ENCODE measurements at places on chromosomes 4 and X.

DNA sequence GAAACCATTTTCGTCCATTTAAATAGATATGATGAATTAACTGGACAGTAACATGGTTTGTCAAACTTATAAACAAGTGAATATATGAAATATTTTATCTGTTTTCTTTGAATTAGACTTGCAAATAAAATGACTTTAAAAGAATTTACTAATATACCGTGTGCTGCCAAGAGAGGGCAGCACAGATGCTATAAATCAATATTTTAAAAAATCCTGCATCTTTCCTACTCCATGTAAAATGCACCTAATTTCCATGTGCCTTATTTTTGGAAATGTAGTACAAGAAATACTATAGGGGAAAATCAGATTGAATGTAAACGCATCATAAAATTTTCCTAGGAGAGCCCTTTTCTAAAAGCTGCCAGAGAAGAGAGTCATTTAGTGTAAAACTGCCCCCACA is 62.2 kb downstream of the PRKX start:
- DNase-seq, result peak; percentile 3

DNA sequence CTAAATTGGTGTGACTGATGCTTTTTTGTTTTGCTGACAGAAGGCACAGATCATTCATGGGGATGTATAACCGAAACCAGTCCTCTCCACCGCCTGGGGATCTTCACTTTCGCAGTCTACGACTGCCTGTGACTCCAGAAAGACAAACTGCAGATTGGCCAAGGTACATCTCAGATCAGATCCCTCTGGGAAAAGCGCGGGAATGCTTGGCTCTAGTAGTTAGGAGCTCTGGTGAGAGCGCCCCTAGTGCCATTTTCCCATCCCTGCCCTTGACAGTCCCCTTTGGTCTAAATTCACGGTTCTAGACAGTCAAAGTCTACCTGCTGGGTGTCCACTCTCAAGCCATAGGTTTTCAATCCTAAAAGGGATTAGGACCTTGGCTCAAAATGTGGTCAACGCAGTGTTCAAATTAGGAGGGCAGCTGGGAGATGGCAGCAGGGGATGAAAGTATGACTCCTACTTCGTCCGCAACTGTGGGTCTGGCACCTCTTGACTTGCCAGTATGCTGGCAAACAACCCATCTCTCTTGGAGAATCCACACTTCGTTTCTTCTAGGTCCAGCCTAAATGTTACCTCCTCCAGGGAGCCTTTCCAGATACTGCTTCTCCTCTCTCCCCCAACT is 6.9 kb upstream of the HAND2 start:
- no peak for DNase-seq

DNA sequence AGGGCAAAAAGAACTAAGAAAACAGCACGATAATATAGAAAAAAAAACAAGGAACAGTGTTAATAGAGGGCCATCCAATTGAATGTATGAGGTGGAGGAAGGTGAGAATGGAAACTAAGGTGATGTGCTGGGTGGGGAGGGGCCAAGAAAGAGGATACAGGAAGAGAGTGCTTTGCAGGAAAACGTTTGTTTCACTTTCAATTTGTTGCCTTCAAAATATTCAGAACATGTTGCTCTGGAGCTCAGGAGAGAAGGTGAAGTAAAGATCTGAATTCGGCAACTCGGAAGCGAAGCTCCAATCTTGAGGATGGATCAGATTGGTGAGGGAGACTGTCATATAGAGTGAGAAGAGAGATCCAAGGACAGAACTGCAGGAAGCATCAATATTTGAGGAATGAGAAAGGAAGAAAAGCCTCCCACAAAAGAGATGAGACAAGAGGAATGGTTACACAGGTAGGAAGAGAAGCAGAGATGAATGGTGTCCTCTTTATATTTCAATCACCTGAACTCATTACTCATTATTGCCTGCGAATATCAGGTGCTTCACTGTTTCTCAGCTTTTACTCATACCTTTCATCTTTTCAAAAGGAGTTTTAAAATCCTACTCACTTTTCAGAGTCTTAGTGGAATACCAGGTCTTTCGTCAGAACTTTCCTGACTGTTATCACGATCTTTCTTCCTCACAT is 14.7 kb upstream of the SEC24D start:
- no peak for DNase-seq

- no peak for DNase-seq
Measured at GRCh38 chr4:140096921-140097320, 57.1 kb downstream of the MAML3 start.

DNA sequence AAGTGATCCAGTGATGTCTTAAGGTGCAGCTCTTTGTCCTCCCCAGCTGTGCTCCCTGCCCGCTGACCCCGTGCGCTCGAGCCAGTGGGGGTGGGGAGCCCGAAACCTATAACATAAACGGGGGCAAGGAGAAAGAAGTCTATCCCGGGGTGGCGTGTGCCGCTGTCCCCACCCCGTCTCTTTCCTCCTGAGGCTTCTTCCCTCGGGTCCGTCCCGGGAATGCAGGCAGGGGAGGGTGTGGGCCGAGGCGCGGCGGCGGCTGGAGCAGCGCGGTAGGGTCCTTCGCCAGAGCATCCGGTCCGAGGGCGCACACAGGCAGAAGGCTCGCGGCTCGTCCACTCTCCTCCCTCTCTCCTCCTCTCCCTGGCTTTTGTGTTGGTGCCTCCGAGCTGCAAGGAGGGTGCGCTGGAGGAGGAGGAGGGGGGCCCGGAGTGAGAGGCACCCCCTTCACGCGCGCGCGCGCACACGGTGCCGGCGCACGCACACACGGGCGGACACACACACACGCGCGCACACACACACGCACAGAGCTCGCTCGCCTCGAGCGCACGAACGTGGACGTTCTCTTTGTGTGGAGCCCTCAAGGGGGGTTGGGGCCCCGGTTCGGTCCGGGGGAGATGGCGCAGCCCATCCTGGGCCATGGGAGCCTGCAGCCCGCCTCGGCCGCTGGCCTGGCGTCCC is at the start of gene RAB33A:
RAB33A (plus strand) TSS at position 517 of the 681 bp plus-strand sequence; CDS start at position 618, 101 bp downstream.
- no peak for DNase-seq

- DNase-seq, result no peak
Measured at GRCh38 chrX:2958199-2958598, 29.1 kb upstream of the ARSD start.

- no peak for DNase-seq
Measured at GRCh38 chr4:96136056-96136455, 296.2 kb downstream of the PDHA2 start.

- DNase-seq, result no peak
Measured at GRCh38 chr4:108828620-108829019, 65.8 kb upstream of the ETNPPL start.

GRCh38 chr4:30916337-30917274 is 196.4 kb downstream of the PCDH7 start:
- DNase-seq, result no peak

GRCh38 chr4:88735564-88735963 is 37.9 kb upstream of the NAP1L5 start:
- DNase-seq, result no peak

DNA sequence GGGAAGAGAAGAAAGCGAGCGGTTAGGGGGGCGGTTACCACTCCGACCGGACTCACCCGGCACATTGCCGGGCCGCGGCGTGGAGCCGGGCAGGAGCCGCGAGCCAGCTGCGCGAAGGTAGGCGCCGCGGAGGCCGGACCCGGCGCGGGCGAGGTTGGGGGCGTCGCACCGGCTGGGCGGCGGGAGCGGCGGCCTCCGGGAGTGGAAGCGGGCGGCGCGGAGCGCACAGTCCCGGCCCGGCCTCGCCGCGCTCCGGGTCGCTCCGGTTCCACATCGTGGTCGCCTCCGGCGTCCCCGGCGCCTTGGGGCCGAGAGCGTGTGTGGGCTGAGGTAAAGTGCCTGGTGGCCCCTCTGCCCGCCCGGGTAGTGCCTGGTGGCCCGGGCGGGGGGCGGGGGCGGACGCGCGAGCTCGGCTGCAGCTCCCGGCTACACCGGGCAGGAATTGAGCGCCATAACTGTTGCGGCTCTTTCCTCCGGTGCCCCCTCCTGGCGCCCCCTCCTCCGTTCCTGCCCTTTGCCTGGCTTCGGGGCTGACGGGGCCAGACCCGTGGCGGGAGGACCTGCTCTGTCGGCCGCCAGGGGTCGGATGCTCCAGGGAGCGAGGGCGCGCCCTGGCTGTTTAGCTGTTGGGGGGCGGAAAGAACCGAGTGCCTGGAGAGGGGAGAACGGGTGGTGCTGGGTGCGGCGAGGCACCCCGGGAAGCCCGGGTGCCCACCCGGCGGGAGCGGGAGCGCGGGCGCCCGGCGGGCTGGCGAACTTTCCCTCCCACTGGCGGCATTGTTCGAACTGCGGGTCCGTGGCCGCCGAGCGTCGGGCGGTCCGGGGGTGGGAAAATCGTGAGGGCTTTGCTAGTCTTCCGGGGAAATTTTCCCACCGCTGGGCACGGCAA is 626 bp downstream of the JADE3 start:
- DNase-seq, result no peak

- DNase-seq, result no peak
Measured at GRCh38 chr4:11720292-11720691, 291.6 kb upstream of the HS3ST1 start.

GRCh38 chr4:153472122-153473037 is 6.2 kb downstream of the TMEM131L start:
- no peak for DNase-seq

DNA sequence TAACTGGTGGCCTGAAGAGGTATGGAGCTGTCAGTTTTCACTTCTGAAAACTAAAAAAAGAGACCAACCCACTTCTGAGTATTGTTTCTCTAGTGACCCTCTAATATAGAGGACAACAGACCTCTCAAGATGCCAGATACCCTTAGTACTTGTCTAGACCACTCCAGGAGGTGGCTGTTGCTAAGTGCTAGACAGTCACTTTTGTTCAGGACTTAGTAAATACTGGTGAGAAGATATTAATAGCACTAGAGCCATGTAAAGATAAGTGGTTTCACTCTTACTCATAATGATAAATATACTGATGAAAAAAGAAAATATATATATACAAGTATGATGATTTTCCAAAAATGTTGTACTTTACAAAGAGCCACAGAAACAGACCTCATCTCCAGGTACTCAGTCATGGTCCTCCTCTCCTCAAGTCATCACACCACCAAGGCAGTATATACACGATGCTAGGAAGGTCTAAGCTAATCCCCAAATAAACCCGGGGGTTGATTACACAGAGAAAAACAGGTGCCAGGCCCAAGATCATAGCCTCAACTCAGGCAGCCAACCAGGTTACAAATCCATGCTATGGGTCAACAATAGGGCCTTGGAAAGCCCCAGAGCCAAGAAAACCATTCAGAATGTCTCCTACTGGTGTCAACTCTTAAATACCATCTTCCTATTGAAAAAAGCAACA is 66.9 kb downstream of the ARHGEF9 start:
- no peak for DNase-seq

GRCh38 chrX:139091066-139091465 is 379.5 kb upstream of the FGF13 start:
- DNase-seq, result no peak

DNA sequence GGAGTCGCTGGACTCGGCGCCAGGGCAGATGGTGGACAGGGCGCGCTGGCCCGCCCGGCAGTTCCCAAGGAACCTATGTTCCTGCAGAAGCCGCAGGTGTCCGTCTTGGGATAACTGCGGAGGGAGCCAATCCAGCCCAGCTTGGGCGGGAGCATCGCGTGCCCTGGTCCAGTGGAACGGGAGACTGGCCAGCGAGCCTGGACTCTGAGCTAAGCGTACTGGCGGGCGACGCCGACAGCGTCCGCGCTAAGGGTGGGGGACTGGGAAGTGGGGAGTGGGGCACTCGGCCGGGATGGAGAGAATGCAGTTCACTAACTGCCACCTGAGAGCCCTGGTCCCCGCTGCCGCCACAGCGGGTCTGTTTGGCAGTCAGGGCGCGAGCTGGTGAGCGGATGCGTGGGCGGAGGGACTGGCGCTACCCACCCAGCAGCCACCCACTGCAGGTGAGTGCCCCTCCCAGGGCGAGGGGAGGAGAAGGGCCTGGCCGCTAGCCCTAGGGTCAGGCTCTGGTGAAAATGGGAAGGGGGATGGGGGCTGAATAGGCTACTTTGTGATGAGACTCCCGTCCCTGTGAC is 1.3 kb upstream of the MAMLD1 start:
- DNase-seq, result no peak

DNA sequence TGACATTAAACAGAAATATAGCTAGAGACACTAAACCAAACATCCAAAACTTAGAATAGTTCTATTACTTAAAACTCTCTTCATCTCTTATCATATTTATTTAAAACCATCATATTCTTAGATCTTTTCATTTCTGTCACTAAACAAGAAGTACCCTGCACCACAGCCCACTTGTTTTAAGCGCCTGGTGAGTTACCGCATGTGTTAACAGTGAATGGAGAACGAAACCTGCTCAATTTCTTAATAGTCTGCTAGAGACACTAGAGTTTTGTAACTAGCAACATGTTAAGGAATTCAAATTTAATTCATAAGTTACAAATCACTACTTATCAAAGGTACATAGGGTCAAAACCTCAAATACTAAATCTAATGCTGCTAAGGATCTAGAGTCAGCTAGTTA is 111.5 kb downstream of the FBXW7 start:
- DNase-seq, result no peak

DNA sequence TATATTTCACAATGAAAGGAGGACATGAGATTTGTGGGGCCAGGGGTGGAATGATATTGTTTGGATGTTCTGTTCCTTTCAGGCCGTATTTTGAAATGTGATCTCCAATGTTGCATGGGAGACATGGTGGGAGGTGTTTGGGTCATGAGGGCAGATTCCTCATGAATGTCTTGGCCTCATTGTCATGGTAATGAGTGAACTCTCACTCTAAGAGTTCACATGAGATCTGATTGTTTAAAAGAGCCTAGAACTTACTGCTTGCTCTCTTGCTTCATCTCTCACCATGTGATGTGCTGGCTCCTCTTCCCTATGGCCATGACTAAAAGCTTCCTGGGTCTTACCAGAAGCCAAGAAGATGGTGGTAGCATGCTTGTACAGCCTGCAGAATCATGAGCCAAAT is 1183.0 kb downstream of the TECRL start:
- no peak for DNase-seq

DNA sequence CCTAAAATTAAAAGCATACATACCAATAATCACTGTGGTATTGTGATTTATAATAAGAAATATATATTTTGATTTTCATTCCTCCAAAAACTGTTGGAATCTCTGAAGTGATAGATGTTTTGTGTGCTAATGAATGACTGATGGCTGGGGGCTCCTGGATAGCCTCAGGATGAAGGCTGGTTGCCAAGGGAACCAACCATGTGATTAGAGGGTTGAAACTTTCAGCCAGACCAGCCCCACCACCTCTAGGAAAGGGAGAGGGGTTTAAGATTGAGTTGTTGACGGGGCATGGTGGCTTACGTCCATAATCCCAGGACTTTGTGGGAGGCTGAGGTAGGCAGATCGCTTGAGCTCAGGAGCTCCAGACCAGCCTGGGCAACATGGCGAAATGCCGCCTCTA is 34.0 kb downstream of the HS6ST2 start:
- no peak for DNase-seq

DNA sequence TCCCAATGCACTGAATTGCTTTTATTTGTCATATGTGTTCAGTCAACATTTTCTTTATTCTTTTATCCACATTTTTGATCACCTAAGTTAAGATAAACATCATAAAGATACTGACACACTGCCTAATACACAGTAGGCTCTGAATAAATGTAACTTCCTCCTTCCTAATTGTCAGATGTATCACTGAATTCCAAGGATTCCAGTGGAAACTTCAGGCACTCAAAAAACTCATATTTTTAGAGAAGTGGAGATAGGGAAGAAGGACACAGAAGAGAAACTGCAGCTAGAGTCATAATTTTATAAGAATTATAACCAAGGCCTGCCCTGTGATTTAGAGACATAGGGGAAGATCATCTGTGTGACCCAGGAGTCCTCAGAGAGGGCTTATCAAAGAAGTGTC is 753.3 kb downstream of the ADGRL3 start:
- no peak for DNase-seq
